ENCODE measurements at places on chromosomes 7 and 10.

- DNase-seq, result no peak
Measured at GRCh38 chr10:101646364-101646763, 48.6 kb downstream of the FBXW4 start.

- no peak for DNase-seq
Measured at GRCh38 chr10:124987788-124988187, 45.9 kb downstream of the ZRANB1 start.

GRCh38 chr7:1761097-1761496 is 91.0 kb downstream of the ELFN1 start:
- DNase-seq, result no peak

- peak; percentile 79 for DNase-seq
Measured at GRCh38 chr7:73734619-73735527, 3.7 kb downstream of the ABHD11 start.

DNA sequence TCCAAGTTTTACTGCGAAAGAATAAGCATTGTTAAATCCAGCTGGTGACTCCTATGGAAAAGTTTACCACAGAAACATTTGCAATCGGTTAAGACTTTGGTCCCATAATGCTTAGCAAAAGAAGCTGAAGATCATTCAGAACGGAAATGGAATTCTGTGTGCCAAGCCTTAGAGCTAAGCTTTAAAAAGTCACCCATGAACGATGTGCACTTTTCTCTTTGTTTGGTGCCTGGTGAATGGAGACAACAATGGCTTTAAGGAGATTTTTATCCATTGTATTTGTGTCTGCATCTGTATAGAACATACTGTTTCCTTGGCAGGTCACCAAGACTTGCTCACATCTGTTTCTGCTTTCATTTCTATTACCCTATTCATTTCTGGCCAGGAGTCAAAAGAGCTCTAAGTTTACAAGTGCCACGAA is 26.3 kb upstream of the COL1A2 start:
- DNase-seq, result no peak

DNA sequence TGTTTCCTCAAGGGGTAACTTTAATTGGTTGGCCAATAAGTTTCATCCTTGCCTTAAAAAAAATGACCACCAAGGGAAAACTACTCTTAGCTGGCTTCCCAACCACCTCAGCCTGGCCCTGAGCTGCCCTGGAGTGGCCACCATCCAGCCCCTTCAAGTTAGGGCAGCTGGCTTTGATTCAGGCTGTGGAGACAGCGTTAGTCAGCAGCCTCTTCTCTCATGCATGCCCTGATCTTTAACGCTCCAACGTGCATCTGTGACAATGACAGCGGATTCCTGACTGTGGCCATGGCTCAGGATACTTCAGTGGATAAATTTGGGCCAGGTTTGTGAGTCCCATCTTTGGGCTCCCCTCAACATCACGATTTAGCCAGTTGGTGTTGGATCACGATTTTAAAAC is 111.6 kb downstream of the RBM20 start:
- DNase-seq, result no peak

DNA sequence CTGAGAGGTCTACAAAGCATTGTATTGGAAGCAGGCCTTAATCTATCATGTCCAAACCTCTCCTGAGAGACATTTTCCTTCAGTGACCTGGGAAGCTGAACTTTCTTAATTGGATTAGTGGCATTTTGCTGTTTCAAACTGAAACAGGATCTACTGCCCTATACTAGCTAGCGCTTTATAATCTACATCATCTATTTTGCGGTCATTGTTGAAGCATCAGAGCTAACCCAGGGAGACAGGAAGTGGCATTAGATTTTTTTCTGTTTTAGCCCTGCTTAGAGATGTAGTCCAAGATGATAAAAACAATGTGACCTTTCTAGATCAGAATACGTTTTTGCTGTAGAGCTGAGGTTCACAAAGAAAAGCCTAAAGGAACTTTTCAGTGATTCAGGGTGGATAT is 147.4 kb upstream of the AGR3 start:
- no peak for DNase-seq

DNA sequence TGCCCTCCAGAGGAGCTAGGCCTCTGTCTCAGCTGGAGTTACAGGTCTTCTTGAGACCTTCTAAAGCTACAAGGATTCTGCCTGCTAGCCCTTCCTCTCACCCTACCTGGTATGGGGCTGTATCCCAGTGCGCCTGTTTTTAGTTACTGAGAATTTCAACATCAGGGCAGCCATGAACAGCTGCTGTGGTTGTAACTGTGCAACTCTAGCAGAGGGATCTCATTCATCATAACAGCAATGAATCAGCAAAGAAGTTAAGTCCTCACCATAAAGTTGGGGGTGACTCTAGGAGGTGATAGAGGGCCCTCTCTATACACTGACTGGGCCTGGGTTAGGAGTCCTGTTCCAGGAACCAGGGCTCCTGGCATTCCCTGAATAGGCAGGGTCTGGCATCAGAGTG is 14.0 kb upstream of the CDH23 start:
- DNase-seq, result no peak

All from activated T-cell treated with anti-CD3 and anti-CD28 coated beads, Interleukin-2, amount 50 U/mL, for 1 hour (primary cell).